CD4-positive, alpha-beta T cell (primary cell): ENCODE measurements at places on chromosomes 11 and 22. TPM values are rescaled to one million over a fixed set of nuclear protein-coding genes. Genes with fewer than 3 reads are reported as not detected.

The NADSYN1 gene
- total RNA-seq = 112 TPM

The HSD17B12 gene
- total RNA-seq = 16.3 TPM

The TTC9C gene
- total RNA-seq = 7.0 TPM

The RBMXL2 gene
- not detected for total RNA-seq

The TTC36 gene
- 0.56 TPM for total RNA-seq

The FAU gene
- 1,976 TPM for total RNA-seq

DNA sequence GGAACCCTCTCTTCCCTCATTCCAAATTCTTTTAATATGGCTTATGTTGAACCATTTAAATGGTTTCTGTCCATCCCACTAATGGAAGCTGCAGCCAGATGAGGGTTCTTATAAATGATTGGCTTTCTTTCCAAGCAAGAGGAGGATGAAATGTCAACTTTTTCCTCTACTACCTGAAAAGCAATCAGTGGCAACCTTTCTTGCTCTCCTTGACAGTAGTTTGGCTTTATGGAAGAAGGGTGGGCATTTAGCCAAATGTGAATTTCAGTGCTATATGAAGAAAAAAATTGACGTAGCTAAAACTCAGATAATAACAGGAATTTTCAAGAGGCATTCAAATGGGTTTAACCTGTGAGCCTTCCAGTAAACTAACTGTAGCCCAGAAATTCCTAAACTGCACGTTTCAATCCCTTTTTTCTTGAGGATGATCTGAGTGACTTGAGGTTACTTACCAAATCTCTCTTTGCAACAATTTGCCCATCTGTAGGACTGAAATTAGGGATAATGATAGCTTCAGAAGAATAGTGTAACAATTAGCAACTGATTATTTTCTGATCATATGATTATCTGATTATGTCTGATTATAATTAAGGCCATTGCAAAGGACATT, 90.9 kb downstream of the EXT2 start:
- DNase-seq = no peak

GRCh38 chr11:103370076-103370475, 260.9 kb downstream of the DYNC2H1 start:
- DNase-seq = no peak

DNA sequence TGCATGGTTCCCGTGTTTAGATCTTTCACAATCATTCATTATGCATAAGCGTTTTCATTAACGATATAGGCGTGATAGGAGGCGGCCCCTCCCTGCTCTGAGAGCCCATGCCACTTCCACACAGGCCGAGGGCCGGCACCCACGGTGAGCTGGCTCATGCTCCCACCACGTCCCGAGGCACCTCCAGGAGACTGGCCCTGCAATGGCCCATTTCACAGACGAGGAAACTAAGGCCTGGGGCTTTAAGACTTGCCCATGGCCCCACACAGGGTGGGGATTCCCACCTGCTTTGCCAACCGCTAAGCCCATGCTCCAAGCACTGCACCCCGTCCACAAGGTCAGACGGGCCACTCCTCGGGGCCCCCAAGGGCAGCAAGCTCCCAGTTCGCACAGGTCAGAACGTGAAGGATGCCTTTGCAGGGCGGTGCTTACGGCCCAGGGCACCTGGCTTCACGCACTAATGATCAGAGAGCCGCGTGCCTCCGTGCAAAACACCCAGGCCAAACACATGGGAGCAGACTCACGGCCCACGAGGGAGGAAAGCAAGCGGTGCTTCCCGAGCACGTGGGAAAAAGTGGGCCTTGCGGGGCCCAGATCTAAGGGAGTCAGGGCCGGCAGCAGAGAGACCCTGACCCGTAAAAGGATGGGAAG, 8.3 kb downstream of the OSBPL5 start:
- DNase-seq = no peak

GRCh38 chr11:98409069-98409468, 611.7 kb upstream of the CNTN5 start:
- DNase-seq = no peak

DNA sequence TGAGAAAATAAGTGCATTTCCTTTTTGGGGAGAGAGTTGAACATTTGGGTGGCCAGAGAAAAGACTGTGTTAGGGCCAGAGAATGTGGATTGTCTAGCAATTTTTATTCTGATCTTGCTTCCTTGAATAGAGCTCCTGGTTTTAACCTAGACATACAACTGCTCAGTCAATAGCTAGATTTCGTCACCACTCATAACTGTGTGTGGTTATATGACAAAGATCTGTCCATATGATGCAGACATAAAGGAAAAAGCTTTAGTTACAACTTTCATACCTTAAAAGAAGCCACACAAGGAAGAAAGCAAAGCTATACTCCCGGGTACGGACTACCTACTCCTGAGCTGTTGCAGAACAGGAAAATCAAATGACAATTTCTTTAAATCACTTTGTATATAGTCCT, 37.2 kb downstream of the MS4A6A start:
- DNase-seq = no peak

DNA sequence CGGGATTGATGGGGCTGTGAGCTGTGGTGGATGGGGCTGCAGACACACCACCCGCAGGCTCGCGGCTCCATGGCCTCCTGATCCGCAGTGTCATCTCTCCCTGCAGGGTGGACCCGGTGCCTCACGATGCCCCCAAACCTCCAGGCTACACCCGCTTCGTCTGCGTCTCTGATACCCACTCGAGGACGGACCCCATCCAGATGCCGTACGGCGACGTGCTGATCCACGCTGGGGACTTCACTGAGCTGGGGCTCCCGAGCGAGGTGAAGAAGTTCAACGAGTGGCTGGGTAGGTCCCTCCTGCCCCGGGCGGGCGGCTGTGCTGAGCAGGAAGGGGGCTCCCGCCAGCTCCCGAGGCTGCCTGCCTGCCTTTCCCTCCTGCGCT, 23.1 kb downstream of the MPPED1 start:
- no peak for DNase-seq

DNA sequence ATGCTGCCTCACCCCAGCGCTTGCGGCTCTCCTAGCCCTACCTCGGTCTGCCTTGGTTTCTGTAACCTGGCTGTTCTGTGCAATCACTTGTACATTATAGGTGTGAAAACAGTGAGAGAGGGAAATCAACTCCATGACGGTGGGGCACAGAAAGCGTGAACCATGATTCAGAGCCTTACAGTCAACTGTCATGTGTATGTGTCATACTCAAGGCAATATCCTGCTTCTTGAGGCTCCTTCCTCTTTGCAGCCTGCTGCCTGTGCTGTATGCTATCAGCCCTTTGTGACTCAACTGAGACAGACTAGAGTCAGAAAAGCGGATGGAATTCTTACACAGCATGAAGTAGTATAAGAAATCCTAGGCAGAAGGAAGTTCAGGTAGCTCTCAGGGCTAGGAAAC, 2.1 kb downstream of the NRIP3 start:
- DNase-seq = no peak

- DNase-seq = no peak
Observed at GRCh38 chr11:93849201-93849600, 1.2 kb downstream of the VSTM5 start.

- no peak for DNase-seq
Observed at GRCh38 chr11:44221456-44221855, 88.5 kb downstream of the ALX4 start.

GRCh38 chr11:46522682-46523281, 71.0 kb downstream of the AMBRA1 start:
- no peak for DNase-seq

DNA sequence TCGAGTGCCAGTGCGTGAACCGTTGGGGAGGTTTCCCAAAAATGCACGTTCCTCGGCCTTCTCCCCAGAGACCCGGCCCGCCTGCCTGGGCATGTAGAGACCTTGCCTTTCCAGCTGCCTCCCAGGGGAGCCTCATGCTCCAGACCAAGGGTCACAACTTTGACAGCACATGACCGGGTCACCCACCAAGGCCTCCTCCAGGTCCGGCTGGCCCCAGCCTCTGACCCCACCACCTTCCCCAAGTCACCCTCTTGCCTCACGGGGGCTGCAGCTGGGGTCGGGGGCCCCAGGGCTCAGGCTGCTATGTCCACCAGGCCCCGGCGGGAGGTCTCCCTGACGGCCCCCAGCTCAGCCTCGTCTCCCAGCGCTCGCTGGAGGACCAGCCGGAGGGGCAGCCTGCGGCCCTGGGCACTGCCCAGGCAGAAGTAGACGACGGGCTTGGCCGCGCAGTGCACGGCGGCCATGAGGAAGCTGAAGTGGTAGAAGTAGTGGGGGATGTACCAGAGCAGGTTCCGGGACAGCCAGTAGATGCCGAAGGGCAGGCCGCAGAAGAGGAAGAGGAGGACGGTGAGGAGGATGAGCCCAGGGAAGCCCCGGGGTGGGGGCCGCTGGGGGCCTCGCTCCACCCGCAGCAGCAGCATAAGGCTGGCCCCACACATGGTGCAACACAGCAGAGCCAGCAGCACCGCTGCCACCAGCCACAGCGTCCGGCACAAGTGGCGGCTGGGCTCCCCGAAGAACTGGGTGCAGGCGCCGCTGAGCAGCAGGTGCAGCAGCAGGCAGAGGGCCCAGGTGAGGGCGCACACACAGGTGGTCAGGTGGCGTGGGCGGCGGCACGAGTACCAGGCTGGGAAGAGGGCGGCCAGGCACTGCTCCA, 4.4 kb downstream of the MRGPRE start:
- DNase-seq = no peak

GRCh38 chr11:33043221-33043830, 4.0 kb downstream of the TCP11L1 start:
- no peak for DNase-seq

- DNase-seq = no peak
Observed at GRCh38 chr11:111918390-111919256, at the start of gene C11orf52. Gene C11orf52 (plus strand): TSS chr11:111918913. CDS start chr11:111918973, 60 bp downstream.
